ENCODE measurements at places on chromosomes 4 and X. TPM values are rescaled to one million over a fixed set of nuclear protein-coding genes. Genes with fewer than 3 reads are reported as not detected.

DNA sequence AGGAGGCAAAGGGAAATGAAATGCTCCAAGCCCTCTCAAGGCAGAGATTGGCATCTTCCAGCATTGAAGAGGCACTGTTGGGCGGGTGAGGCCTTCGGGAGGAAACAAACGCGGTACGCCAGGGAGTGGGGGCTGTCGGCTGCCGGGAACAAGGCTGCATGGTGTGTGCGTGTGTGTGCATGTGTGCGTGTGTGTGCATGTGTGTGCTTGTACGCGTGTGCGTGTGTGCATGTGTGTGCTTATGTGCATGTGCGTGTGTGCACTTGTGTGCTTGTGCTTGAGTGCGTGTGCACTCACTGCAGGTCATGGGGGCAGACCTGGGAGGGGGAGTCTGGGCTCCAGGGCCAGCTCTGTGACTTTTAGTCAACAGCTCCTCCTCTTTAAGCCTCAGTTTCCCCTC, 113.6 kb upstream of the ADRA2C start:
- no peak for DNase-seq

DNA sequence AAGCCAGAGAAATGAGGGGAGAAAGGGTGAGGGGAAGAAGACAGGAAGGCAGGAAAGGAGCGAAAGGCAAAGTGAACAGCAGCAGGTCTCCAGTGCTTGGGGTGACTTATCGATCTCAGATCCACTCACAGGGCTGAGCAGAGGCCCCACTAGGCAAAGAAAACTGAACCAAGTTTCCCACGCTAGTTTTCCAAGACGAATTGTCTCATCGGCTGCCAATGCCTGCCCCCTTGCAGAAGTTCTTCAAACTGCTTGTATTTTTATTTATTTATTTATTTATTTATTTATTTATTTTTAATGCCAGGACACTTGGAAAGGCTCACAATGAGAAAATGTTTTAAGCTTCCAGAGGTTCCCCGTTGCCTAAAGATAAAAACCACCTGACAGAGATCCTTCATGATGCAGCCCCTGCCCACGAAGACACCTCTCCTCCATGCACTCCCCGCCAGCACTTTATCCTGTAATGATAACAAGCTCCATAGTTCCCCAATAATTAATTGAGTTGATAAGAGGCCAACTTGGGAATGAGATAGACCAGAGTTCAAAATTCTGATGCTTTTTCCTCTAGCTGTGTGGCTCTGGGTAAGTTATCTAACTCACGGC, 43.2 kb downstream of the QDPR start:
- DNase-seq = no peak

GRCh38 chrX:39648548-39649254, 449.1 kb downstream of the BCOR start:
- DNase-seq = no peak

- no peak for DNase-seq
These were observed 1568.4 kb upstream of the TENM3 start for GRCh38 chr4:180674619-180675358.

DNA sequence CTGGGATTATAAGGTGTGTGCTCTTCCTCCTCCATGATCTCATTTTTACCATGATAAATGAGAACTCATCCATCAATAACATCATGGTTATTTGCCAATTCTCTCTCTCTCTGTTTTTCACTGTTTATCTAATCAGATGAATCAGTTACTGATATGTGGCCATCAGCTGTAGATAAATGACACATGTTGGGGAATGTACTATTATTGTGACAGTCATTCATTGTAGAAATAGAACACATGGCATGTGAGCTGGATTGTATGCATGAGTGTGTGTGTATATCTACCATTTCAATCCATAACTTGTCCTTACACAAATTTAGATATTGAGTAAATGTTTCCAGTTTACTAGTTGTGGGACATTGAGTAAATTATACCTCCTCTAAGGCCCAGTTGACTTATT, 53.0 kb downstream of the OSTC start:
- DNase-seq = no peak

- DNase-seq = no peak
These were observed 78.5 kb downstream of the HTRA3 start for GRCh38 chr4:8348071-8348470.

DNA sequence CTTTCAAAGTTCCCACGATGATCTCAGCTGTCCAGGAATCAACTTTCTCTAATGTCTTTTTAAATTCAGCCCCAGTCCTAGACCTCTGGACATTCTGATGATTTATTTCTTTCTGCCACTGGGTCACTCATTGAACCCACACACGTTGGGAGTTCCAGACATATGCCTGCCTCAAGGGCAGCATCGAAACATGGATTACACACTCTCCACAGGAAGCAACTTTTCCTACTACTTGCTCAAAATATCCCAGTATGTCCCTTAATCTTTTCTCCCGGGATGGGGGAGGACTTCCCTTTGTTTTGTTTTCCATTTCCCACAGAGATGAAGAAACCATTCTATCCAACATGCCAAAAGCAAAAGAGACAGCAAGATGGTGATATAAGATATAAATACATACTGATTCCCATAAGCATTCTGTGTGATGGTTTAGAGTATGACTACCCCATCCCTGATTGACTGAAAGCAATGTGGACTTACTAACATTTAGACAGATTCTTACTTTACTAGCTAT, 79.8 kb upstream of the PPARGC1A start:
- DNase-seq = no peak

- DNase-seq = no peak
These were observed 103.5 kb downstream of the TNIP2 start for GRCh38 chr4:2652415-2653160.

DNA sequence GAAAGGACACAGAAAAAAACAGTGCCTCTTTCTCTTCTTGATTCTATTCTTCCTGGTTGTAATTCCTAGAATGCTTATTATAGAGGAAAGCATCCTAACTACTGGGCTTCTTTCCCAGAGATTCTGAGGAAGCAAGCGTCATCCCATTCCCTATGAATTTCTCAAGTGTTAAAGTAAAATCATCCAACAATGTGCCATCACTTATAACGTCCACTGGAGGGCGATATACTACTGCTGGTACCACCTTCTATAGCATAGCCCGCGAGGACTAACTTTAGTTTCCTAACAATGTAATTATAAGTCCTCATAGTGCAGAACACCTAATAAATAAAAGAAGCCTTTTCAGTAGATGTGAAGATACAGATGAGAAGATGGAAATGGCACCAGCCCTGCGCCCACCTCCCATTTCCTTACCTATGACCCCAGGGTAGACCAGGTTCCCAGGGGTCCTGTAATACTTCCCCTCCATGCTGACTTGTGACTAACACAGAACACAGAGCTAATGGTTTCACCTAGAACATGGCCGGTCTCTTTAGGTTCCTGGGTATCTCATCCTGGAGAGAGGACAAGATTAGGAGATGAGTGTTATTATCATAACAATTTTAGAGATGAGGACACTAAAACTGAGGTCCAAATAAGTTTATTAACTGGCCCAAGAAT, 4.2 kb downstream of the CENPVL3 start:
- no peak for DNase-seq

DNA sequence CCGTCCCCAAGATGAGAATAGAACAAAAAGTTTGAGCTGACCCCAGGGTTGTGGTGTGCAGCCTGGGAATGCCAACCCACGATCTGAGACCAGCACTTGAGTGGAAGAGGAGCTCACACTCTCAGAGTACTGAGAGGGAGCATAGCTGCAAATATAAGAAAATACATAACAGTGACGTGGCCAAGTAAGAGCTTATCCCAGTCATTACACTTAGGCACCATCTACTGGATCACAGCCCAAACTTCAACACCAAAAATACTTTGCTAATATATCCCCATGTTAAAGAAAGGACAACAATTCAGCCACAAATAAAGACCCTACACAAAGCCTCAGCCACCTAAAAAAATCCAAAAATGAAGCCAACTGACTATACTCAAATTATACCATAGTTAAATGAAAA, 33.3 kb upstream of the CXCL6 start:
- no peak for DNase-seq

- DNase-seq = no peak
These were observed 61.8 kb downstream of the POLR2B start for GRCh38 chr4:57040510-57040909.

GRCh38 chr4:172055046-172055445, 241.8 kb downstream of the GALNTL6 start:
- no peak for DNase-seq

DNA sequence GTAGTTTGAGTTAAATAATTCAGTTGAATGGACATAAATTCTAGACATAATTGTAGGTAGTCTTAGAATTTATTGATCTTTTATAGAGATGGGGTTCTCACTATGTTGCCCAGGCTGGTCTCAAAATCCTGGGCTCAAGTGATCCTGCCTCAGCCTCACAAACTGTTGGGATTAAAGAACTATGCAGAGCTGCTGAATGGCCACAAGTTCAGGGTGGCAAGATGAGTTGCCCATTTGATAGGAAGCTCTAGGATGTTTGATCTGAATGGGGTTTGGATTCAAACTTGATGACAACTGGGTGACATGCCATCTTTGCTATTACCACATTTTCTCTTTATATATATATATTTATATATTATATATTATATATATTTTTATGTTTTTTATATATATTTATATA, 3.6 kb downstream of the RPL36A start:
- DNase-seq = no peak

DNA sequence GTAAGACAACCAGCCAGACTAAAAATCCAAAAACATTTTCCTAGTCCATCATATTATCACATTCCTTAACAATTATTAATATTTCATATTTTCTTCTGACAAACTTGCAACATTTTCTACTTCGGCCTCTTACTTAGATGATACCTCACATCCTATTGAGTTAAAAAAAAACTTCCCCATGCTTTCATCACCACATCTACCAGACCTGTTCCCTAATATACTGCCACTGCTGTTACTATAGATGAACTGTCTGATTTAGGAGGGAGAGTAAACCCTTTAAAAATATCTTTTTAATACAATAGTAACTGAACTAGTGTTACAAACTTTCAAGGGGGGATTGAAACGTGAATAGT, 1.5 kb downstream of the FAM200B start:
- DNase-seq = no peak

- DNase-seq = no peak
These were observed 180.3 kb upstream of the DKK2 start for GRCh38 chr4:107216379-107216778.

DNA sequence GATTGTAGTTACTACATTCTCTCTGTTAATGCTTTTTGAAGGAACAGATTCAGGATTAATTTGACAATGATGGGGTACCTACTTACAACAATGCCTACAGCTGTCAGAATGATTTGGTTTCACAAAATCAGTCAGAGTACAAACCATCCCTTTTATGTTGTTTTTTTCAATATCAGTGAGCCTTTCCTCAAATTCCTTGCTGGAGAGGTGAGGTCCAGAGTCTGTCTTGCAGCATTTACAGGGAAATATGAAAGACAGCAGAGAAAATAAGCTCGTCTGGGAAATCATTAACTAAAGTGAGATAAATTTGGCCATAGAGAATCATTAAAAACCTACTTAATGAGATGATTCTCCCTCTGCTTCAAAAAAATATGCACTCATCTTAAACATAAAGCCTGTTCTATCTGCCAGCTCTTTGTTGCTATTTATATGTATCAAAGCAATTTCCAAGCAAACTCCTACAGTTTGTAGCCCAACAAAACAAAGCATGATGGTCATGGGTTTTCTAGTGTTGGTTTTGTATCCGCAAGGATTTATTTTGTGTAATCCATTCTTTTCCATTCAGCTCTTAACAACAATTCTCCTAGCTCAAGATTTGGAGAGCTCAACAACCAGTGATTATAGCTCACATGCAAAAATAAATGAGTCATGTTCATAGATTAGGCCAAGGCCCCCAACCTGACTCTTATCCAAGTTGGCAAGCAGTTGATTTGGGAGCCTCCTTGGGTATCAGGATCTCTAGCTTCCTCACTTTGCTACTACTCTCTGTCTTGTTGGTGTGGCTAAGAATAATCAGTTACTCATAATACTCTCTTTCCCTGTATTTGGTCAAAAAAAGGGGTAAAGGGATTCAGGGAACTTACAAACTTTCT, 222.6 kb downstream of the ENOX2 start:
- DNase-seq = no peak

GRCh38 chr4:113028074-113028473, 21.4 kb upstream of the ANK2 start:
- no peak for DNase-seq

DNA sequence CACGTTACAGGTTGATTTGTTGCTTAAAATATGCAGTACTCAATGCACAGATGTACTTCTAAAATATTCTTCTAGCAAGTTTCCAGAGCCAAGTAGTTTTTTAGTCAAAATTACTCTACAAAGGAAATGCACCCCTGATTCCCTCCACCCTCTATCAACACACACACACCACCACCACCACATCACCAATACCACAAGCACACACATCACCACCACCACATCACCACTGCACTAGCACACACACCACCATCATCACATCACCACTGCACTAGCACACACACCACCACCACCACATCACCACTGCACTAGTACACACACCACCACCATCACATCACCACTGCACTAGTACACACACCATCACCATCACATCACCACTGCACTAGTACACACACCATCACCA, 105.2 kb upstream of the FRG1 start:
- no peak for DNase-seq

GRCh38 chr4:54937501-54937900, 187.9 kb downstream of the KDR start:
- DNase-seq = no peak

DNA sequence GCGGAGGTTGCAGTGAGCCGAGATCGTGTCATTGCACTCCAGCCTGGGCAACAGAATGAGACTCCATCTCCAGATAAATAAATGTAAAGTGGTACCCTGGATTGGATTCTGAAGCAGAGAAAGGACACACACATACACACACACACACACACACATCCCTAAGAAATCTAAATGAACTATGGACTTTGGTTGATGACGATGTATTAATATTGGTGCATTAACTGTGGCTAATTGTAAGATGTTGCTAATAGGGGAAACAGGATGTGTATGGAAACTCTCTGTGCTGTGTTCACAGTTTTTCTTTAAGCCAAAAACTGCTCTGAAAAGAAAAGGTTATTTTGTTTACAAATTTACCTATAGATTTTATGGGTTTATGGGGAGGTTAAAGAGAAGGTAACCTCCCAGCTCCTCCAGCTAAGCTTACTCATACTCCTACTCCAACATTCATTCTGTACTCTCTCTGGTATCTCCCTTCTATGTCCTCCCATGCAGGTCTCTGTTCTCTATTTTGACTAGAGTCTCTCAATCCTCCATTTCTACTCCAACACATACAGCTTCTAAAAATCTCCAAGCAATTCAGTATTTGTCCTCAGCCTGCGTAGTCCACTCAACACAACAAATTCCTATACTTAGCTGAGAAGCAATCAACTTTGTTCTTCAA, 46.5 kb upstream of the RELL1 start:
- no peak for DNase-seq

GRCh38 chr4:42446823-42447222, 49.5 kb downstream of the SHISA3 start:
- no peak for DNase-seq

GRCh38 chr4:100286636-100287035, 96.4 kb upstream of the DDIT4L start:
- DNase-seq = no peak

Gene LDB2
- 34.1 TPM for total RNA-seq

Gene ADGRL3
- total RNA-seq = 17.5 TPM

Gene VGLL1
- total RNA-seq = not detected

Gene HSFX1
- total RNA-seq = 2.0 TPM

Gene FIP1L1
- total RNA-seq = 29.5 TPM

Gene PLAC8
- total RNA-seq = 3.7 TPM

Gene ZFYVE28
- total RNA-seq = 20.2 TPM

Gene GPR173
- 2.7 TPM for total RNA-seq

Gene CCSER1
- 2.7 TPM for total RNA-seq

Gene NWD2
- total RNA-seq = not detected

Gene AMBN
- not detected for total RNA-seq

Gene NELFA
- 26.7 TPM for total RNA-seq

Gene PLS3
- total RNA-seq = 474 TPM

Gene SGMS2
- 119 TPM for total RNA-seq
